Activated naive CD8-positive, alpha-beta T cell treated with anti-CD3 and anti-CD28 coated beads, Interleukin-2, amount 50 U/mL, for 16 hours (primary cell): ENCODE measurements at places on chromosomes 11 and 22.

DNA sequence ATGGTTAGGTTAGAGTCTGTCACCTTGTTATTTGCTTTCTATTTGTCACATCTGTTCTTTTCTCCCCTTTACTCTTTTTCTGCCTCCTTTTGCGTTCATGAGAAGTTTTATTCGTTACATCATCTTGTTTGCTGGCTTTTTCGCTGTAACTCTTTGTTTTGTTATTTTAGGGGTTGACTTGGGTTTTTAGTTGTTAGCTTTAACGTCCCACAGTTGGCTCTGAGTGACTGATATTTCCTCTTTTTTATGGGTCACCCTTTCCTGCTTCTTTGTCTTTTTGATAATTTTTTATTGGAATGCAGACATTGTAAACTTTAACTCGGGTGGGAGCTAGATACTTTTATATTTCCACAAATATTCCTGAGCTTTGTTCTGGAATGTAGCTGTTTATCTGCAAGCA is 13.3 kb upstream of the TNNT3 start:
- DNase-seq, result no peak

GRCh38 chr11:118652681-118653181 is 26.7 kb downstream of the TREH start:
- no peak for DNase-seq

DNA sequence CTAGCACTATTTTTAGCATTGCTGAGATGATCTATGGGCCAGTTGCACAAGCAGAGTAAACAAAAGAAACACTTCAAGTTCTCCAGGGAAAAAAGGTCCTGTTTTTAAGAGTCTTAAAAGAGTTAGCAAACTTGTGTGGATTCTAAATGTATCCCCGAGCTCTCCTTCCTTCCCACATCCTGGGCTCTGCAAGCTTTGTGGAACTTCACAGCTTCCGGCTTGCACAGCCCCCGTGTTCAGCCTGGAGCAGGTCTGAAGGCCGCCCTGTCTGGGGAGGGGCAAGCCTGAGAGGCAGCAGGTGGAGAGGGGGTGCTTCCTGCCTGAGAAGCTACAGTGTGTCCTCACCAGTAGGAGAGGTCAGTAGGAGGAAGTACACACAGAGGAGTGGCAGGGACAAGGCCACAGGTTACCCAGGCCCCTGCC is 35.1 kb upstream of the SUSD2 start:
- no peak for DNase-seq

DNA sequence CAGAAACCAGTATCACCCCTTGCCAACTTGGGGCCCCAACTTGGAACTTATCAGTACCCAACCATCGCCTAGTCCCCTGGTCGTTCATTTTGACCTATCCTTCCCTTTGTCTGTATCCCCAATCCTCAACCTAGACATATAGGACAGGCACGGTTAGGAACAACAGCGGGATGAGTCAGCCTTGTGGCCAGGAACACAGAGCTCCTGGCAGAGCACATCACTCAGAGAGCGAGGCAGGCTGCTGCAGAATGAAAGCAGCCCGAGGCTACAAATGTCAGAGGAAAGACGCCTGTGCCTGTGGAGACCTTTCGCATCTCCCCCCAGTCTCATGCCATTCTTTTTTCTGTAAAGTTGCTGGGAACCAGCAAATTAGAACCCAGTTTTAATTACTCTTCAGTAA is 14.6 kb downstream of the DKK3 start:
- no peak for DNase-seq

DNA sequence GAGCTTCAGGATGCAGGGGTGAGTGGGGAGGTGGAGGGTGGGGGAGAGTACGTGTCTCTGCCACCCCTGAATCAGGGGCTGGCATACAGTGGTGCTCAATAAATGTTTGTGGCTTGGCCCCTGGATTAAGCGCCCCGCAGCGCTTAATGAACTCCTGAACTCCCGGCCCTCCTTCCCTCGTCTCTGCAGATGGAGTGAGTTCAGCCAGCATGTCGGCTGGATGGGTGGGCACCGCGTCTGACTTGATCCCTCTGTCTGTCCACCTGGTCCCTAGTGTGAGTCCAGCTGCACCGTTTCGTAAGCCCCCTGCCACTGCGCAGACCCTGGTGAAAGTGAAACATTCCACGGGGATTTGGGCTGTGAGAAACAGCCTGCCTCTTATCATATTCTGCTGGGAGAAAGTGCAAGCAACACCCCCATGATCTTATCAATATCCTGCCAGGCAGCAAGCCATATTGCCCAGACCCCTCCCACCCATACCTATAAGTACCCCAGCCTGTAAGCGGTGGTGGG is 12.0 kb upstream of the MRGPRD start:
- no peak for DNase-seq
